Effector memory CD8-positive, alpha-beta T cell (primary cell): ENCODE measurements at places on chromosomes 4 and X.
A peak's percentile ranks its signal among the peaks of the same experiment; 100 is the strongest.

DNA sequence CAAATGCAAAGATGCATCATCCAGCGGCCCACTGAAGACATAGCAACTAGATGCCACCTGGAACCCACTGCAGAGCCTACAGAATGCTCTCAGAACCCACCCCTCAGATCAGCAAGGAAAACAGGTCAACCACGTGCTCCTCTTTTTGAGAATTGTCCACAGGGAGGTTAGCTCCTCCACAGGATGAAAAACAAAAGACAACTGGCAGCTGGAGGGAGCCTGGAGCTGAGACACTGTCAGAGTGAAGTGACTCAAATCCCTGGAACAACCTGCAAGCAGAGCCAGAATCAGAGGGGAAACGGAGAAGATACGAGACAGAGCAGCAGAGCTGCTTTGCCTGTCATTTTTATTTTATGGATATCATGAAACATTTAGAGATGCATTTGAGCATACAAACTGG, 277.6 kb downstream of the GASK1B start:
- H3K4me1 ChIP-seq = no peaks in the 10 kb centered on the region
- no peak for DNase-seq
- no peak overlapping the region for H3K27ac ChIP-seq

DNA sequence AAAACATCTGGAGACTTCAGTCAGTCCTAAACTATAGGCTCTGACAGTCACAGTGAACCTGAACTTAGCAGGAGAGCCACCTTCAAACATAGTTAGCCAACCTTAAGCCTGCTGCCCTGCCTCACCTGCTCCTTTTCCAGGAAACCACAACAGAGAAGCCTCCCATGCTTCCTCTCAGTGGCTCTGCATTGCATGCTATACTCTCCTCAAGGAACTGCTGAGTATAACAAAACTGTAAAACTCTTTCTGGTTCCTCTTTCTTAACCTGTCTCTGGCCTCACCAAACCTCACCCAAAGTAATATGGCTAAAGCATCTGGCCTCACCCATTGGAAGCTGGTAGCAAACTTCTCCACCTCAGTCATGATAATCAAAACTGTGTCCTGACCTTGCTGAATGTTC, 122.1 kb downstream of the ANKRD50 start:
- no peak for DNase-seq
- H3K36me3 ChIP-seq = no peaks in the 10 kb centered on the region
- no peak overlapping the region for H3K27ac ChIP-seq
- H3K27me3 ChIP-seq = no peaks in the 10 kb centered on the region
- H3K4me1 ChIP-seq = no peaks in the 10 kb centered on the region

GRCh38 chr4:88938138-88938537, 118.8 kb downstream of the FAM13A start:
- H3K27me3 ChIP-seq = peaks cover 6% of the 10 kb centered on the region
- H3K4me1 ChIP-seq = no peaks in the 10 kb centered on the region
- no peaks in the 10 kb centered on the region for H3K36me3 ChIP-seq
- no peak for DNase-seq
- no peak overlapping the region for H3K27ac ChIP-seq

DNA sequence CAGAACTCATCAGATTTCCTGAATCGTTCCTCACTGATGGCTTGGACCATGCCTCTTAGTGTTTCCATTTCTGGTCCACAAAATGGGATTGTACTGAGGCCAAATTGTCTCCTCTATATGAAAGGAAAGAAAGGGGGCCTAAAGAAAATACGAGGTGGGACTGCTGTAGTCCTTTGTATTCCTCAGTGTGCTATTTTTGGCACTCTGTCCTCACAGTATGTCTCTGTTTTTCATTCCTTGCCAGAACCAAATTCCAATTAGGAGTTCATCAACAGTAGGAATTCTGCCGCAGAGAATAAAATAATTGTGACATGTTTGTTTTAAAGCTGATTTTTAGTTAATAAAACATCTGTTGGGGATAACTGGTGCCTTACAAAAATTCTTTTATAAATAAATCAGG, 515.7 kb downstream of the SMARCA1 start:
- no peaks in the 10 kb centered on the region for H3K4me1 ChIP-seq
- no peak overlapping the region for H3K4me3 ChIP-seq
- no peak overlapping the region for H3K27ac ChIP-seq
- no peak for DNase-seq

DNA sequence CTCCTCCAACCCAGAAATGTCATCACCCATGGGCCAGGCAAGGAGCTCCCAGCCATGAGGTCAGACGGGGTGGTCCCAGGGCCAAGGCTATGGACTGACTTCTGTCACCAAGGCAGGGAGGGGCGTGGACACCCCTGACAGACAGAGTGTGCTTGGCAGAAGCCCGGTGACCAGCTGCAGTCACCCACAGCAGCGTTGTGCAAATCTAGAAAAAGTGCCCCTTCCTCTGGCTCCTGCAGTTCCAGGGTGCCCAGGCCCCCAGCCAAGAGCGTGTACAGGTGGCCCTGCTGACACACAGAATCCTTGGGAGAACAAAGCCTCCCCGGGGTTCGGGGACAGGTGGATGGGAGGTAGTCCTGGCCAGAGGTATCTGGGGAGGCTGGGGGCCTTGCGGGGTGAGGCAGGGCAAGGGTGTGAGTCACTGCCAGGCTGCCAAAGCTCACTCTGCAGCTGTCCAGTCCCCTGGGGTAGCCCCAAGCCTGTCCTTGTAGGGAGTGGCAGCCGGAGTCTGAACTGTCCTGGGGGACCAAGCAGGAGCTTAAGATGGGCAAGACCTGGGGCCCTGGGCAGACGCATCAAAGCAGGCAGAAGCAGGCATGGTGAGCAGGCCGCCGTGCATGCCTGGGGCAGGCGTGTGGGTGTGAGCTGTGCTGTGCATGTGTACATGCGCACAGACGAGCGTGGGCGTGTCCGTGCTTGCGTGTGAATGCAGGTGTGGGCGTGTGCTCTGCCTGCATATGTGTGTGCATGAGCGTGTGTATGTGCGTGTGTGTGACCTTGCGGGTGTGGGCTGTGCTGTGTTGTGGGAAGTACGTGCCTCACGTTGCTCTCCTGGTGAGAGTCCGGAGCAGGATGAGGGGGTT, 3.3 kb downstream of the MYL5 start:
- no peak overlapping the region for H3K27ac ChIP-seq
- DNase-seq = no peak
- peaks cover 37% of the 10 kb centered on the region for H3K36me3 ChIP-seq
- no peak overlapping the region for H3K4me3 ChIP-seq
- H3K4me1 ChIP-seq = peaks cover 19% of the 10 kb centered on the region

DNA sequence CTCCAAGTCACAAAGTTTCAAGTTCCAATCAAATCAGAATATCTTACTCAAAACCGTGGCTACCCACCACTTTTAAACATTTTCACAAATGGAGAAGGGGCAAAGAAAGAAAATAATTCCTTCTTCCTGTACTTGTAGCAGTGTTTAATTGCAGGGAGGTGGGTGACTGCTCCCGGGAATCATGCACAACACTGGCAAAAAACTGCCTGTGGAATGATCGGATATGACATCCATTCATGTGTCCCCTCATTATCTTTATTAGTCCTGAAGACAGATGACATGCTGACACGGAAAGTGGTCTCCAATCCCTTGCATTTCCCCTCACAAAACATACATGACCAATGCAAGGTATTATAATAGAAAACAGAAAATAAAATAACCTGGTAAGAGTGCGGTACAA, 2.0 kb downstream of the TSPAN5 start:
- DNase-seq = no peak
- H3K27me3 ChIP-seq = no peaks in the 10 kb centered on the region
- peak overlapping the region; percentile 46 for H3K27ac ChIP-seq

DNA sequence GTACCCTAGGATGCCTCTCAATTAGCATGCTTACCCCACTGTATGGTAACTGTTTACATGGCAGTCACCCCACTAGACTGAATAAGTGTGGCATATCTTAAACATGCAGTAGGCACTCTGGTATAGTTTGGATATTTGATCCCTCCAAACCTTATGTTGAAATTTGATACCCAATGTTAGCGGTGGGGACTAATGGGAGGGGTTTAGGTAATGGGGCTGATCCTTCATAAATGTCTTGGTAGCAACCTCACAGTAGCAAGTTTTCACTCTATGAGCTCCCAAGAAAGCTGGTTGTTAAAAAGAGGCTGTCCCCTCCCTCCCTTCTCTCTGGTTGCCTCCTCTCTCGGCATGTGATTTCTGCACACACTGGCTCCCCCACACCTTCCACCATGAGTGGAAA, 10.1 kb downstream of the TMEM150C start:
- no peak overlapping the region for H3K27ac ChIP-seq
- peaks cover 33% of the 10 kb centered on the region for H3K27me3 ChIP-seq
- DNase-seq = no peak
- no peak overlapping the region for H3K4me3 ChIP-seq
- H3K36me3 ChIP-seq = no peaks in the 10 kb centered on the region
- H3K4me1 ChIP-seq = no peaks in the 10 kb centered on the region

- peak; percentile 42 for DNase-seq
- no peaks in the 10 kb centered on the region for H3K27me3 ChIP-seq
- H3K36me3 ChIP-seq = no peaks in the 10 kb centered on the region
- H3K27ac ChIP-seq = no peak overlapping the region
- peaks cover 6% of the 10 kb centered on the region for H3K4me1 ChIP-seq
These were observed 37.5 kb downstream of the PGRMC1 start for GRCh38 chrX:119273420-119274192.

DNA sequence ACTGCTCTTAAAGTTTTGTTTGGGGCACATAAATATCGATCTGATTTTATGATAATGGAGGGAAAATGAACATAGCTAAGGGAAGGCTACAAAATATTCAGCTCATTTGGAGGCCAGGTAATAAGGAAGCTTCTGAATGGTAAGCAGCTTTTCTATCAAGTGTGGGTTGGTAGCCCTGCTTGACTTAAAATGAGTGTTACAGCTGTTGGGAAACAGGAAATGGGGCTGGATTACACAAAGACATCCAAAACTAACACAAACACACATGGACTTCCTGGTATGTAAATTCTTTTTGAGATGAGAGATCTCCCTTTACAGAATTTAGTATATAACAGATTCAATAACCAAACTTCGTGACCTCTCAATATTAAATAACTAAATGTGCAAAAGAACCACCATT, 58.0 kb downstream of the FGF16 start:
- peaks cover 3% of the 10 kb centered on the region for H3K4me1 ChIP-seq
- H3K36me3 ChIP-seq = peaks cover 11% of the 10 kb centered on the region
- no peaks in the 10 kb centered on the region for H3K27me3 ChIP-seq
- H3K4me3 ChIP-seq = no peak overlapping the region
- H3K27ac ChIP-seq = no peak overlapping the region

DNA sequence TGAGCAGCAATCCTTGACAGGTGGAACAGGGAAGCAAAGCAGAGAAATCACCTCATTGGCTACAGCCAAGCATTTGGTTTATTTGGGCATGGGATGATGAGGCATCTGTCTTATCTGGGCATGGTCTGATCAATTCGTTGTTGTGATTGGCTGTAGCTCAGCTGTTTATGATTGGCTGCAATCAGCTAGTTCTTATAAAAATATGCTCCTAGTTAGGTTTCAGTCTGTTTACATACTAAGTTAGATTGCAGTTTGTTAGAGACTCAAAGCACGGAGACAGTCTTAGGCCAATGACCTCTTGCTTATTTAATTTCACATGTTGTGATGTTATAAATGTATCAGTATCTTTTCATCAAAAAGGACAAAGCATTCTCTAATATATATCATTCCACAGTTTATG, 312.0 kb downstream of the PDGFC start:
- no peaks in the 10 kb centered on the region for H3K36me3 ChIP-seq
- no peak overlapping the region for H3K4me3 ChIP-seq
- no peak for DNase-seq
- H3K27me3 ChIP-seq = no peaks in the 10 kb centered on the region
- no peaks in the 10 kb centered on the region for H3K4me1 ChIP-seq

DNA sequence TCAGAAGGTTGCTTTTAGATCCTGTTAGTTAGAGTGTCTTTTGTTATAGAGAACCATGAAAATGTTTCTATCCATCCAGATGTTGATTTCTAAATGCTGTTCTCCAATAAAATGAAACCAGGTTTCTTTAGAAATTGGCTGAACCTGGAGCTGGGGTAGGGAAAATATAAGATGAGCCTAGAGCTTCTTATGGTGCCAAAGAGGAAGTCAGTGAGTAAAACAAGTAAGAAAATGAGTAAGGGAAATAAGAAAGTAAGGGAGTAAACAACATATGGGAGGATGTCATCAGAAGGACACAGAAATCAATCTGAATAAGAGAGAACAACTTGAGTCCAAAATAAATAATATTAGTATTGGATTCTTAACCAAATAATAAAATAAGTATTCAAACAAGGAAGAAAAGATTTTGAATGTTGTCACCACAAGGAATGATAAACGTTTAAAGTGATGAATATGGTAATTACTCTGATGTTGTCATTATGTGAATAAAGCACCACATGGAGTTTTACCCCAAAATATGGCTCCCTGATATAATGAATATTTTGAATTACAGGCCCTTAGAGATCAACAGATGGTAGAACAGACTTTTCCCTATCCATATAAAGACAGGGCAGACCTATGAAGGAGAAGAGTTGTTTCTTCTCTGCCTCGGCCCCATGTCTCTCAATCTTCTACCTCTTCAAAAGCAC, 506.1 kb downstream of the IL15 start:
- peaks cover 9% of the 10 kb centered on the region for H3K4me1 ChIP-seq
- peaks cover 14% of the 10 kb centered on the region for H3K36me3 ChIP-seq
- peak overlapping the region; percentile 63 for H3K27ac ChIP-seq
- no peaks in the 10 kb centered on the region for H3K27me3 ChIP-seq
- DNase-seq = no peak

DNA sequence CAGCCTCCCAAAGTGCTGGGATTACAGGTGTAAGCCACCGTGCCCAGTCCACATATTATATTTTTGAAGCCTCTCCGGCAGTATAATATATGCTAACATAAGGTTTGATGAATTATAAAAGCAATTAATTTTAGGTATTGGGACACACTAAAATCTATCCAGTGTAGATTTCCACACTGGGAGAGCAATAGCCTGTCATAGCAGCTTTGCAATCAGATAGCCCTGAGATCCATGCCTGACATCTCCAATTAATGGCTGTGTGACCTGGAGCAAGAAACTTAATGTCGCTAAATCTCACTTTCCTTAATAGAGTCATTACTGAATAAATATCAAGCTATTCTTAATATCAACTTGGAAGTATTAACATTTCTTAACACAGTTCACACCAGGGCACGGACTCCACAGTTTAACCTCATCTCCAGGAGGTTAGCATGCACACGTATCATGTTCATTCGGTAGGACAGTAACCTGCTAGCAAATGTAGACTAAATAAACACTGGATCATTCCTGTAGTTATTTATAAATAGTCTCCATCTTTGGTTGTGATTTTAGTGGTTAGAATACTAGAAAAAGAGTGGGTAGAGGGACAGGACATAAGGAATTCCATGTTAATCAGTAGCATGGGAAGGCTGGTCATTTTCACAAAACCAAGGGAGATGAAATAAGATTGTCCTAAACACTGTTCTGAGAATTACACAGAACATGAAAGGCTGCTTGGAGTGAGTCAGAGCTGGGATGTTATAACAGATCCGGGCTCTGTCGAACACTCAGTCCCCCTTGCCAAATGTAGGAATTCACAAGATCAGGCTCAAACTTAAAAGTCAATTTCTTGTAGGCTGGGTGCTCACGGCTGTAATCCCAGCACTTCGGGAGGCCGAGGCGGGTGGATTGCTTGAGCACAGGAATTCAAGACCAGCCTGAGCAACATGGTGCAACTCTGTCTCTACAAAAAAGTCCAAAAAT, 254.7 kb downstream of the PALLD start:
- H3K36me3 ChIP-seq = no peaks in the 10 kb centered on the region
- H3K4me1 ChIP-seq = no peaks in the 10 kb centered on the region
- no peak overlapping the region for H3K27ac ChIP-seq
- H3K27me3 ChIP-seq = peaks cover 18% of the 10 kb centered on the region
- DNase-seq = no peak
